Activated T-helper 17 cell treated with anti-CD3 and anti-CD28 coated beads, Interleukin-2, amount 50 U/mL, for 72 hours (primary cell): ENCODE measurements at places on chromosomes 6 and 20. TPM values are rescaled to one million over a fixed set of nuclear protein-coding genes. Genes with fewer than 3 reads are reported as not detected.
A peak's percentile ranks its signal among the peaks of the same experiment; 100 is the strongest.

GRCh38 chr6:54772610-54773009 lies 74.0 kb upstream of the FAM83B start:
- ATAC-seq: no peak

- no peak for ATAC-seq
These were observed 192.2 kb upstream of the MARCKS start for GRCh38 chr6:113664909-113665308.

DNA sequence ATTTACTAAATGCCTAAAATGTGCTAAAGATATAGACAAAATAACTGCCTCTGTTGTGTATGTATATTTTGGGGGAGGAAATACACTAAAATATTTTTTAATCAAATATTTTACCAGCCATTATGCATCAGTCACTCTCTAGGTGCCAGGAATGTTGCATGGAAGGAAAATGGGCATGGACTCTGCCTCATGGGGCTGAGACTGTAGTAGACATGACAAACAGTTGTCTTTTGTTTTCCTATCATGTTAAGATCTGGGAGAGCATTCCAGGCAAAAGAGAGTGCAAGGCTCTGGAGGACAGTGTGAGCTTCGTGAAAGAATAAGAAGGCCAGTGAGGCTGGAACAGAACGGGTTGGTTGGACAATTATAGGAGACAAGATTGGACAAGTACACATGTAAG lies 26.5 kb downstream of the HLA-DOB start:
- ATAC-seq: no peak

Gene ISM1
- 0.34 TPM for total RNA-seq

- ATAC-seq: peak; percentile 85
These were observed 29.2 kb upstream of the EXOC2 start for GRCh38 chr6:722077-722524.

Gene GJA1
- not detected for total RNA-seq

GRCh38 chr6:45685076-45685475 lies 307.3 kb upstream of the SUPT3H start:
- ATAC-seq: no peak

DNA sequence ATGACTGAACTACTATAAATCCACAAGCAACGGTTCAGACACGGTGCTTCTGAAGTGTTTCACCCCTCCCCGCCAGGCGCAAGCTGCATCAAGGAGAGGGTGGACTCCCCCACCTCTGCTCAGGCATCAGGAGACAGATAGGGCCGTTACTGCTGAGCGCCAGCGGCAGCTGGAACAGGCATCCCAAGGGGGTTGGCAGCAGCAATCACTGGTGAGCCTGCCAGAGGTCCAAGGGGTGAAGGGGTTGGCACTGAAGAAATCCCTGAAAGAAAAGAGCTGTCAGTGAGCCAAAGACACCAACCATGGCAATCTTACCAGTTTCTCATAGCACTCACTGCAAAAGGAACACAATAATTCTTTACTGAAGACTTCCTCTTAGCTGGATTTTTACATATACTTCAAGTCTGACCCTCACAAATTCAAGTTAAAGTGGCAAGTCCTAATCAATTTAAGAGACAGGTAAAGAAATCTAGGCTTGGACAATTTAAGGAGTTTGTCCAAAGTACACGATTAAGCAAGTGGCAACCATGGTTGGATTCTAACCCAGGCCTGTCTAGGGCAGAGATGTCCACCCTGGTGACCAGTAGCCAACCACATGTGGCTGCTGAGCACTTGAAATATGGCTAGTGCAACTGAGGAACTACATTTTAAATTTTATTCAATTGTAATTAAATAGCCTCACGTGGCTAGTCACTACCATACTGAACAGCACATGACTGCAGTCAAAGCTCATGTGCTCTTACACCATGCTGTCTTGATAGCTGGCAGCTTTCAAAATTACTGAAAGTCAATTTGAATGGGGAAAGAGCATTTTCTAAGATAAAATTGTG lies 21.7 kb upstream of the TBC1D20 start:
- ATAC-seq: no peak

GRCh38 chr6:40642190-40642589 lies 55.0 kb upstream of the LRFN2 start:
- ATAC-seq: no peak

GRCh38 chr20:33531885-33532284 lies 42.0 kb downstream of the CBFA2T2 start:
- no peak for ATAC-seq

DNA sequence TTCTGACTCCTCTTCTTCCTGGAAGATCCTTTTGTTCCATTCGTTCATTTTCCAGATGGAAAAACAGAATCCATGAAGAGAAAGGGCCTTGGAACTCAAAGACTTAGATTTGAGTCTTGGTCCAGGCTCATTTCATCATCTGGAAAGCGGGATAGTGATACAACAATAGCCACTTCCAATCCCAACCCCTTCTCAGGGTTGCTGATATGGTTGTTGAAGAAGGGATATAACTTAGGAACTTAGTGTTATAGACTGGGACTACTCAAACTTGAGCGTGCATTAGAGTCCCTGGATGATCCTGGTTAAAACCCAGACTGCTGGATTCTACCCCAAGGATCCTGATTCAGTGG lies 1.3 kb downstream of the GDAP1L1 start:
- ATAC-seq: no peak

- ATAC-seq: peak; percentile 15
These were observed 11.7 kb downstream of the PPIL1 start for GRCh38 chr6:36862848-36863382.

- no peak for ATAC-seq
These were observed 6.2 kb downstream of the CEP250 start for GRCh38 chr20:35461620-35462019.

DNA sequence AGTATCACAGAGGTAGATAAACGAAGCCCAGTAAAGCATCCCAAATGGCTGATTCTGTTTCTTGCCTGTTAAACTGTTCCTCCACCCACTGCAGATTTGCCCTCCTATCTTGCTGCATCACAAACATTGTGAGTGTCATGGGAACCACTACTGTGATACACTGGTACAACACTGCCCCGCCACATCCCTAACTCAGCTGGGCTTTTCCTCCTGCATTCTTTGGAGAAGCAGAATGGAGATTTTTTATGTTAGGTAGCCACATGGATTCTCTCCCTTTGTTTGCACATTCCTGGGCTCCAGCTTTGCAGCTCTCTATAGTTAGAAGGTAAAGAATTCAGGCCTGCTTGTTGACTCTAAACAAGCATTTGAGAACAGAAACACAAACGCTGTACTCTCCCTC lies 234.1 kb downstream of the TMEM242 start:
- ATAC-seq: no peak

Gene NUS1
- 34.5 TPM for total RNA-seq

DNA sequence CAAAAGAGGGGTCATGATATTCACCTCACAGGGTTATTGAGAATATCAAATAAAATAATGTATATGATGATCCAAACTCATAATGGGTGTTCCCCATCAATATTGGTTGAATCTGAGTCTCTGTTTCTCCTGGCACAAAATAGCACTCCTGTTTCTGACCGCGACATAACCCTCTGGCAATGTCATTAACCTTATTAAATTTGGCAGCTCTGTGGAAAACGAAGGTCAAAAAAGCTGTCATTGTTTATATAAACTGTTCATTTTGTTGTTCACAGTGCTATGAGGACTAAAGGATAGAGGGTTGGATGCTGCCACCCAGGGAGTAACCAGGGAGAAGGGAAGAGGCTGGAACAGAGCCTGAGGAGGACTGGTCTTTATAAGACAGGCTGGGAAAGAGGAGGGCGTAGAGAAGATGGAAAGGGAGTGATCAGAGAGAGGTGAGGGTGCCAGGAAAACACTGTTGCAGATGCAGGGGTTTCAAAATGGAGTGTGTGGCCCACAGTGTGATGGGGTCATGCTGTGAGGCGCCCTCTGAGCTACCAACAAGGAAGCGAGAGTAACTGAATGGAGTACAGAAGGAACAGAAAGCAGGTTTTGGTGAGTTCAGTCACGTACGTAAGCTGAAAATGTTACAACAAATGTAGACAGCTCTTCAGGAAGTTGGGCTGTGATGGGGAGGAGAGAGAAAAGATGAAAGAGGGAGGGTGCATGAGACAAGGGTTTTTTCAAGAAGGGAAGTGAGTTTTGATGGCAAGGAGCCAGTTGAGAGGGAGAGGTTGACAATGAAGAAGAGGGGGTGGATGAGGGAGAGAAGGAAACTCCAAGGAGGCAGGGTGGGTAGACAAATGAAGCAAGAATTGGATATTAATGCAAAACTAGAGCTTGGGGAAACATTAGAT lies 251.6 kb upstream of the TAB2 start:
- peak; percentile 88 for ATAC-seq

DNA sequence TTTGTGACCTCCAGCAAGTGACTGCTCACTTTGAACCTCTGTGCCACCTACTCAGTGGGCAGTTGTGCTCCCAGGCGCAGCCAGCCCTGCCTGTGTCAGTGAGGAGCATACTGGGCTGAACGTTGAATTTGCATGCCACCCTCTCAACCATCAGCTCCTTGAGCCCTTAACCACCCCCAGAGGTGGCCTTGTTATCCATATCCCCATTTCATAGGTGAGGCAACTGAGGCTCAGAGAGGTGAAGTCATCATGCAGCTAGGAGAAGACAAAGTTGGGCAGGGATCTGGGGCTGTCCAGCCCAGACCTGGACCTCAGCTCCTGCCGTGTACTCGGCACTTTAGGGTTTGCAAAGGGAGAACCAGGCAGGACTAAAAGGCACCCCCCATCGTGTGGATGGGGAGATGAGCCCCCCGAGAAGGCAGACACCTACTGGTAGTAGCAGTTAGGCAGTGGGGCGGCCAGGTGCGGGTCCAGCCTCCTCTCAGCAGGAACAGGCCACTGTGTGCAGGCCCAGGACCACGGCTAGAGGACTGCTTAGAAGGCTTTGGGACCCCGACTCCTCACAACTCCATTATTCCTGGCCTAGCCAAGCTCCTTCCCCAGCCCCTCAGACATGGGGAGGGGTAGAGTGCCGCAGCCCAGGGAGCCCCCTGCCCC lies 100.8 kb upstream of the MYL9 start:
- ATAC-seq: no peak
